ENCODE measurements at places on chromosomes 7 and 10.

GRCh38 chr10:24848195-24848594 is 104.2 kb downstream of the PRTFDC1 start:
- no peak for DNase-seq

DNA sequence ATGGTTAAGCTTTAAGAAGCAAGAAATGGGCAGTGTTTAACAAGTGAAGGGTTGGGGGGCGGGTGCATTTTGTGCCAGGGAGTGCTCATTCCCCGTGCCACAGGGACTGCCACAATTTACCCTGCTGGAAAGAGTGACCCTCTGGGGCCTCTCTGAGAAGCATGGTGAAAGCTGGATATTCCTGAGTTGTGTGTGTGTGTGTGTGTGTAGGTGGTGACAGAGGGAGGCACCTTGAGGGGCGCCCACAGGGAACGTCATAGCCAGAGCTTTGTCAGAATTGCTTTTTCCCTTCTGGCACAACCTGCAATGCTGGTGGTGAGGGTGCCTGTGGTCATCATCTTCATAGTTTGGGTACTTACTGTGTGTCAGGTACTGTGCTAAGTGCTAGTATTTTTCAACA is 2.5 kb upstream of the WDR86 start:
- no peak for DNase-seq

GRCh38 chr10:52875336-52875735 is 102.8 kb upstream of the MBL2 start:
- DNase-seq: no peak

DNA sequence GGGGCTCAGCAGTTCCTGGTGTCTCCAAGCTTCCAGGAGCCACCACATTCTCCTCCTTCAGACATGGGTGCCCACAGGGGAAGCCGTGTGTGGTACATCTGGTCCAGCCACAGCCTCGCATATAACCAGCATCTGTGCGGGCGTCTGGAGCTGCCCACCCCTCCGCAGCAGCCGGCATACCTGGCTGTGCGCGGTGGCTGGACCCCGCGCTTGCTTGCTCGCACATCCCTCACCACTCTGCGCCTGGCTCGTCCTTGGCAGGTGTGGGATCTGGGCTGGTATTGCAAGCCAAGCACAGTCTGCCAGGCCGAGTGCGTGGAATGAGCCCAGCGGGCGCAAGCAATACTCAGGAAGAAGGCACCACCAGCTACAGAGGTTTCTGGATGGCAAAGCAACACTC is 117.7 kb upstream of the MBL2 start:
- no peak for DNase-seq

GRCh38 chr10:6647811-6648526 is 67.9 kb upstream of the PRKCQ start:
- peak; percentile 52 for DNase-seq

- no peak for DNase-seq
Observed at GRCh38 chr10:14823966-14824365, 13.9 kb downstream of the CDNF start.

DNA sequence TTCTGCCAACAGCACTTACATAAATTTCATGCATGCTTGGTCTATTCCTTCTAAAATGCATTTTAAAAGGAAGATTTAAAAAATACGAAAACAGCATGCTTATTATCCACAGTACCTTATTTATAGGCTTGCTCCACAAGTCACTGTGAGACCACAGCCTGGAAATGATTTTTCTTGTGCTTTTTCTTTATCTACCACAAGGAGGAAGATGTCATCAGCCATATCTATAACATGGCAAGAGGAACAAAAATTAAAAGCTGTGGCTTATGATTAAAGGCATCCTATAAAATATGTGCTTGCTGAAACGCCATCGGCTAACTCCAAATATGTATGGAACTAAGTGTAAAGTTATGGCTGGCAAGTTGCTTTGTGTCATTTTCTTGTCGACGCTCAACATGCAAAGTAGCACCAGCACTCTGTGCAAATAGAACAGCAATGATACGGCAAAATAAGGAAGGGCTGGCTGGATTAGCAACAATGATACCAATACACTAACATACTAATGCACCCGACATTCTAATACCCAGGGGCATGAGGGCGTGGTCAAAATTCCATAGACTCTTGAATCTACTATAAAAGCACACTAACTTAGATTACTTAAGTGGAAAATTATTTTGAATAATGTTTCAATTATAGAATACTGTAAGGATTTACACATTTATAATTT is 41.2 kb upstream of the AKR1E2 start:
- DNase-seq: no peak

DNA sequence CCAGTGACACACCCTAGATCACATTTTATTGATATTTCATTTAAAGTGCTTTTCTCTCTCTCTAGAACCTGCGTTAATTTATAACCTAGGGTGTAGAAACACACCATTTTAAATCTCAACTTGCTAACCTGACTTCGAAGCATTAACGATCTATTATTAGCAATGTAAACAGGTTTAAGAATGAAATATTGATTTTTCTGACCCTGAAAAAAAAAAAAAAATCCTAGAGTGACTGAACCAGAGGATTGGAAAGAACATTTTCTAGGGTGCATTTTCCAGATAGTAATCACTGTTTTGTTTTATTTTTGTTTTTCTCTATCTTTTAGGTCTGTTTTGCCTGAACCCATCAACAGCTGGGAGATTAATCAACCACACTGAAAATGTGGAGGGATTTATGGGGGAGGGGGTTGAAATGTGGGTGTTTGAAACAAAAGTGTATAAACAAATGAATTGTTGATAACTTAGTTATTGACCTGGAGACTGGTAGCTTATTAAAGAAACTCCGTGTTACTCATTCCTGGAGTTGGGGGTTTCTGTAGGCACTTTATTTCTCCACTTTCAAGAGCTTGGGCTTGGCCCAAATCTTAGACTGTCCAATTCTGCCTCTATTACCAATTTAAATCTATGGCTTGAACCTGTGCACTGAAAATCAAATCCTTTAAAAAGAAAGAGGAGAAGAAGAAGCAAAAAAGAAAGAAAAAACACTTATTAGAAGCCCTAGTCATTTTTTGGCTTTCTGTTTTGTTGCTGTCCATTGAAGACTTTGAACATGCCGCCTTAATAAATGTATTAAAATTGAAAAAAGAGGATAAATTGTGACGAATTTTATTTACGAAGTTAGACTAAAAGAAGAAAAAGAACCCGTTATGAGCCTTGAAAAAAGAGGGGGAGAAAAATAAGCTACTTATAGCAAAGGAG is 2.8 kb downstream of the HOXA2 start:
- DNase-seq: no peak

Measured in stimulated activated naive CD4-positive, alpha-beta T cell treated with Interleukin-2 at 50 U/mL for 16 hours (primary cell).